ENCODE measurements at places on chromosomes 5 and 9. TPM values are rescaled to one million over a fixed set of nuclear protein-coding genes. Genes with fewer than 3 reads are reported as not detected.

The TMC1 gene
- not detected for total RNA-seq

The ZNF169 gene
- 9.4 TPM for total RNA-seq

The PCDHGA10 gene
- total RNA-seq, result 0.21 TPM

The PRRX2 gene
- total RNA-seq, result 3.4 TPM

The SPAG8 gene
- 0.21 TPM for total RNA-seq

DNA sequence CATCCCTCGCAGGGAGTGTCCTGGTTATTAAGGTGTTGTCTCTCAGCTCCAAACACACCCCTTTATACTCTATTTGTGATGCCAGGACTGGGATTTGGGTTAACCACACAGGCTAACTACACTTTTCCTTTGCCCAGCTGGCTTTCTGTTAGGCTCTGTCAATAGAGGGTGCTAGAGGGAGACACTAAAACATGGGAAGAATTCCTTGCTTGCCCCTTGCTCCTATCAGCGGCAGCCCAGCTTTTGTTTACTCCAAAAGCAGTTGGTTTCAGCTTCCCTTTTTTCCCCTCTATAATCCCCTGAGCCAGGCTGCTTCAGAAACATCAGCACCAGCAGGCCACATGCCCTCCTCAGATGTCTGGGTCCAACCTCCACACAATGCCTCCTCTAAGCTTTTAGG lies 297.1 kb downstream of the KCTD16 start:
- DNase-seq, result no peak
- H3K27me3 ChIP-seq, result no peaks in the 10 kb centered on the region
- no peaks in the 10 kb centered on the region for H3K36me3 ChIP-seq
- no peak overlapping the region for H3K4me3 ChIP-seq
- no peaks in the 10 kb centered on the region for H3K4me1 ChIP-seq
- H3K27ac ChIP-seq, result no peak overlapping the region

DNA sequence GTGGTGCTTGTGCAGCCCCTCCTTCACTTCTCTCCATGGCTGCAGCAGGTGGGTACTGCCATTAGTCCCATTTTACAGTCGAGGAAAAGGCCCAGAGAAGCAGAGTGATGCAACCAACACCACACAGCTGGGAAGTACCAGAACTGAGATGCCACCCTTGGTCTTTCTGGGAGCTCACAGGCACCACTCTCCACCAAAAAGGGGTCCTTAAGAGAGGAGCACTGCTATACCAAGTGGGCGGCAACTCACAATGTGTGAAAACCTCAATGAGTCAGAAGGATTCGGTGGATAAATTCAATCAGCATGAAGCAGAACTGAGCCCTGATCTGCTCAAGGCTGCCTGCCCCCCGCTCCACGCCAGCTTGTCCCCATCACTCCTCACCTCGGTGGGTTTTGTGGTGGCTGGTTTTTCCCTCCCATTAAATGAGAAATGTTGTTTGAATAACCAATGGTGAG lies 213.7 kb downstream of the FSTL4 start:
- DNase-seq, result peak; percentile 60
- no peaks in the 10 kb centered on the region for H3K36me3 ChIP-seq
- H3K4me1 ChIP-seq, result peaks cover 26% of the 10 kb centered on the region
- no peak overlapping the region for H3K27ac ChIP-seq
- H3K4me3 ChIP-seq, result no peak overlapping the region

DNA sequence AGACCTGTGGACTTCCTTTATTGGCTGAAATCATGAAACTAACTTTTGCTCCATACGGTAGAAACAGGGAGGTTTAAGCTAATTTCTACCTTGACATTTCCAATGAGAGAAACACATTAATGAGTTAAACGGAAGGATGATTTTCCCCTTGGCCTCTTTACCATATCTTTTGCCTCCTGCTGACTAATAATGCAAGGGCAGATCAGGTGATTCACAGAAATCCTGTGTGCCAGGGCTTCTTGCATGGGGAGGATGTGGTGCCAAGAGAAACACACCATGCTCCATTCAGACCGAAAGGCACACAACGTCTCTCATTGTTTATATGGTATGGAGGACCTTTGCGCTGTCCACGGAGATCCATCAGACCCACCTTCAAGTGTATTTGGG lies 17.4 kb upstream of the PRLR start:
- no peak for DNase-seq
- no peak overlapping the region for H3K27ac ChIP-seq
- peaks cover 2% of the 10 kb centered on the region for H3K27me3 ChIP-seq
- H3K4me3 ChIP-seq, result no peak overlapping the region
- no peaks in the 10 kb centered on the region for H3K4me1 ChIP-seq
- no peaks in the 10 kb centered on the region for H3K36me3 ChIP-seq

GRCh38 chr9:134375430-134376385 lies 49.5 kb downstream of the RXRA start:
- H3K27me3 ChIP-seq, result peaks cover 3% of the 10 kb centered on the region
- H3K36me3 ChIP-seq, result no peaks in the 10 kb centered on the region
- H3K4me3 ChIP-seq, result no peak overlapping the region
- H3K4me1 ChIP-seq, result no peaks in the 10 kb centered on the region

DNA sequence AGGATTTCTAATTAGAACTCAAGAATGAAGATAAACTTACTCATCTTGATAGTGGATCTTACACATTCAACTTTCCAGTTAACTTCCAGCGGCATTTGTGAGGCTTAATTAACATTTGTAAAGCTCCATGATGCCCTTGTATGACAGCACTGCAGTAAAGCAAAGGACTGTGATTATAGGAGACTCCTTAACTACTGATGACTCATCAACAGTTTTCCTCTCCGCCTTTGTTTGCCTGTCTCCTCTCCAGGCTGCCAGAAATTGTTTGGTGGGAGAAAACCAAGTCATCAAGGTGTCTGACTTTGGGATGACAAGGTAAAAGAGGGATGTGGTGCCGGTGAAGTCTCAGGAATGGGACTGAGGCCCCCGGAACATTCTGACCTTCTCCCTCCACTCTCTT lies 20.4 kb upstream of the CYFIP2 start:
- H3K27me3 ChIP-seq, result no peaks in the 10 kb centered on the region
- H3K27ac ChIP-seq, result peak overlapping the region; percentile 76
- H3K4me1 ChIP-seq, result peaks cover 67% of the 10 kb centered on the region
- no peak for DNase-seq
- peaks cover 89% of the 10 kb centered on the region for H3K36me3 ChIP-seq
- H3K4me3 ChIP-seq, result peak overlapping the region; percentile 16

GRCh38 chr9:78103971-78104433 lies 72.4 kb upstream of the GNAQ start:
- H3K4me3 ChIP-seq, result peak overlapping the region; percentile 46
- H3K27ac ChIP-seq, result peak overlapping the region; percentile 38
- H3K27me3 ChIP-seq, result no peaks in the 10 kb centered on the region

GRCh38 chr5:132019857-132020555 lies 8.5 kb upstream of the ACSL6 start:
- H3K27me3 ChIP-seq, result peaks cover 41% of the 10 kb centered on the region
- peak; percentile 95 for DNase-seq
- peak overlapping the region; percentile 49 for H3K4me3 ChIP-seq

DNA sequence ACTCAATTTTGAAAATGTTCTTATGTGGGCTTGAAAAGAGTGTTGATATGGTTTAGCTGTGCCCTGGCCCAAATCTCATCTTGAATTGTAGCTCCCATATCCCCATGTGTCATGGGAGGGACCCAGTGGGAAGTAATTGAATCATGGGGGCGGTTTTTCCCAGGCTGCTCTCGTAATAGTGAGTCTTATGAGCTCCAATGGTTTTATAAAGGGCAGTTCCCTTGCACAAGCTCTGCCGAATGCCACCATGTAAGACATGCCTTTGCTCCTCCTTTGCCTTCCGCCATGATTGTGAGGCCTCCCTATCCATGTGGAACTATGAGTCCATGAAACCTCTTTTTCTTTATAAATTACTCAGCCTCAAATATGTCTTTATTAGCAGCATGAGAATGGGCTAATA lies 71.0 kb downstream of the USP20 start:
- no peak overlapping the region for H3K4me3 ChIP-seq
- DNase-seq, result no peak
- peaks cover 77% of the 10 kb centered on the region for H3K36me3 ChIP-seq
- H3K27me3 ChIP-seq, result no peaks in the 10 kb centered on the region
- peaks cover 29% of the 10 kb centered on the region for H3K4me1 ChIP-seq

DNA sequence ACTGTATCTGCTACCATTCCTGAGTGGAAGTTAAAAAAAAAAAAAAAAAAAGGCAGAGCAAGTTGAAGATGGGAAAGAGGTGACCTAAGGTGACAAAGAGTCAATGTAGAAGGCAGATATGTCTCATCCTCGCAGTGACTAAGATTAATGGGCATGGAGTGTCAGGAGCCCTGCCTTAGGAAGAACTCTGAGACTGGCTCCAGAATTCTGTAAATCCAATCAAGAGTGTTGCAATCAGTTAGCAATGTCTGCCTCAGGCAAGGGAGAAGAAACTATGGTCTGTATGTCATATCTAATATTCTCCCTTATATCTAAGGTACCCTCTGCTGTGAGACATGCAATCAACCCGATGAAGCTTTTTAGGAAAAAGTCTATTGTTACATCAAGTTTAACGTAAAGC lies 24.7 kb upstream of the KCNMB1 start:
- no peak overlapping the region for H3K4me3 ChIP-seq
- DNase-seq, result no peak
- H3K27ac ChIP-seq, result no peak overlapping the region
- H3K36me3 ChIP-seq, result no peaks in the 10 kb centered on the region
- H3K27me3 ChIP-seq, result peaks cover 8% of the 10 kb centered on the region
- H3K4me1 ChIP-seq, result peaks cover 5% of the 10 kb centered on the region
